Ammon's horn (tissue), 1 donor: ENCODE measurements at places on chromosomes 4 and X.
A peak's percentile ranks its signal among the peaks of the same experiment; 100 is the strongest.

DNA sequence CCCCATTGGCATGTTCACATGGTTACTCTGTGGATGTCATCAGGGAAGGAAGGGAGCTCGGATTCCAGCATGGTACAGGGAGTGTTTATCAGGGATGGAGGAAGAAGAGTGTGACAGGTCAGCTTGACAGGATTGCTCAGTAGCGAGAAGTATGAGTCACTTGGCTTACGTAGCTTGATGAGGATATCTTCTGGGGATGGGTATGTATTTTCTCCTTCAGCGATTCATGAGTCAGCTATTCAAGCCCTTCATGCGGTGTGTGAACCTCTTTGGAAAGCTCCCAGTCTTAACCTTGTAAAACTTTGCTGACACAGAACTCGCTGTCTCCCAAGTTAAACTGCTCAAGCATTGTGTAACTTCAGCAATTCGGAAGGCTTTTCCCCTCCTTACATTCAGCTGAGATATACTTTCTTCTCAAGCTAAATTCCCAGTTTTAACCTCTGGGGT is 275.4 kb downstream of the ARHGAP10 start:
- DNase-seq = no peak

GRCh38 chrX:1610166-1610565 is 4.7 kb upstream of the ASMT start:
- DNase-seq = no peak

DNA sequence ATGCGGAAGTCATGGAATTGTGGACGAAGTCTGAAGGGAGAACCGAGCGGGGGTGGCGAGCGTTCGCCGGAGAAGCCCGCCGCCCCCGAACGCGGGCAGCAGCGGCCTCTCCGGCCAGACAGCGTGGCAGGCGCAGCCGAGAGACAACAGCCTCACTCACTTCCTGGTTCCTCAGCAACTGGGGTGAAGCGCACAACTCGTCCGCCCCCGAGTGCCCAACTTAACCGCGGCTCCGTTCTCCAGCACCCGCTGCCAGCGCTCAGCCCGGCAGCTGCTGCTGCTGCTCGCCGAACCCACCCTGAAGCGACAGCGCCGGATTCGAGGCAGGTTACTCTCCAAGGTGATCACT is 68.0 kb downstream of the NOCT start:
- peak; percentile 74 for DNase-seq

DNA sequence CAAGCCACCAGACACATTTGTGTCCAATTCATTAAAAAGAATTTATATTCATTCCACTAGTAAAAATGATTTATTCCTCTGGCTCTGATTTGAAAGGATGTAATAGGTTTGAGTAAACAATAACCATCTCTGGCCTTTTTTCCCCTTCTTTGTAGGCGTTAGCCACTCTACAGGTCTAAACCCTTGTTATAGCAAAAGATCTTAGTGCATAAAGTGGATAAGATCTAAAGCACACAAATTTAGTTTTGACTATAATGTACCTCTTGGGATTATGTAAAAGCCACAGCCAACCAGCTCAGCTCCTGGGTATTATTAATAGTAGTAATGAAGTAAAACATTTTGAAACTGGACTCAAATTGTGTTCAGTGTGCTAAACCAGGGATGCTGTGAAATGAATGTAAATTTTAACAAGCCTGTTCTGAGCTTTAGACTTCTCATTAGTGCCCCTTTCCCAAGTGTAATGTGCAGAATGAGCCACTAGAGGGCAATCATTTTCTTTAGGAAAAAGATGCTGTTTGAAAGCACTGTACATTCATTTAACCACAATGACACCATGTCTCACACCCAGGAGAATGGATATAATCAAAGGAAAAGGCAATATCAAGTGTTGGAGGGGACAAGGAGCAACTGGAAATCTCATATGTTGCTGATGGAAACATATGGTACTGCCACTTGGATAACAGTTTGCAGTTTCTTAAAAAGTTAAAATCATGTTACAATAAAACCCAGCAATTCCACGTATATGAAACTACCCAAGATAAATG is 69.7 kb downstream of the KLHL8 start:
- DNase-seq = peak; percentile 81

DNA sequence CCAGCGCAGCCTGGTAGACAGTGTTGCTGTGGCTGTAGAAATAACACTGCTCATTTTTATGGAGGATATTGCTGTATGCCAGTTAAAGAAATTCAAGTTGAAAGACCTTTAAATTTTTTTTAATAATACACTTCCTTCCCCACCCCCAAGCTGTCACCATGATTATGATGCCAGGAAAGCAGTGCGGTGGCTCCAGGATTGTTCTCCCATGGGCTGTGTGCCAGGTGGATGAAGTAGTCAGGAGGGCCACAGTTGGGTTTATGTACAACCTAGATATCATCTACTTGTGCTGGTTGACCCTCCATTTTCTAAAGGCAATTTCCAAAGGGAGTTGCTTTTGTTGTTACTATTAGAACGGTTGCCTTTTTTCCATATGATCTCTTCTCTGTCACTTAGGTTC is 136.6 kb downstream of the AFF1 start:
- no peak for DNase-seq

GRCh38 chr4:122863639-122864038 is 37.0 kb downstream of the FGF2 start:
- DNase-seq = no peak

DNA sequence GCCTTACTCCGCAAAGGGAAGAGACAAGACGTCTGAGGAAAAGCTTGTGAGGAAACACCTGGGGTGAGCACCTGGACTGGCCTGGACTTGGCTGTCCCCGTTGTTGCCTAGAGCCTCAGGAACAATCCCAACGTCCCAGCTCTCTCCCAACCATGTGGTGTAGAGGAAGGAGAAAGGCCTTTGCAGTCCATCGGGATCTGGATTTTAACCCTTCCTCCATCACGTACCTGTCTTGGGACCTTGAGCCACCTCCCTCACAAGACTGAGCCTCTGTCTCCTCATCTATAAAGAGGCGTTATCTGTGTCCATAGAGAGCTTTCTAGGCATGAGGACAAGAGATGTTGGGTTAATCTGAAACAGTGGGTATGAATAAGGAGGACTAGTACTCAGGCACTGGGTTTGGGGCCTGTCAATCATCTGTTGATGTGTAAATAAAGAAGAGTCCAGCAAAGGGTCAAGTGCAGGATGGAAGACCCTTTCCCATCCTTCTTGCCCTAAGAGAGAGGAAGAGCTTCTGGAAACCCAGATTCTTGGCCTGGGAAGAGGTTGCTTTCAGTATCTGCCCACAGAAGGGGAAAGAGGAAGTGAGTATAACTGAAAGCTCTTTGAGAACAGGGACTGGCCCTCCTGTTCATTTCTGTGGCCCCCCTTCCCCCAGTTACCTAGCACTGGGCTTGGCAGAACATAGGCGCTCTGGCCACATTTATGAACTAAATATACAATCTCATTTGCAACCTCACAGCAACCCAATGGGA is 137.1 kb downstream of the PJA1 start:
- no peak for DNase-seq

DNA sequence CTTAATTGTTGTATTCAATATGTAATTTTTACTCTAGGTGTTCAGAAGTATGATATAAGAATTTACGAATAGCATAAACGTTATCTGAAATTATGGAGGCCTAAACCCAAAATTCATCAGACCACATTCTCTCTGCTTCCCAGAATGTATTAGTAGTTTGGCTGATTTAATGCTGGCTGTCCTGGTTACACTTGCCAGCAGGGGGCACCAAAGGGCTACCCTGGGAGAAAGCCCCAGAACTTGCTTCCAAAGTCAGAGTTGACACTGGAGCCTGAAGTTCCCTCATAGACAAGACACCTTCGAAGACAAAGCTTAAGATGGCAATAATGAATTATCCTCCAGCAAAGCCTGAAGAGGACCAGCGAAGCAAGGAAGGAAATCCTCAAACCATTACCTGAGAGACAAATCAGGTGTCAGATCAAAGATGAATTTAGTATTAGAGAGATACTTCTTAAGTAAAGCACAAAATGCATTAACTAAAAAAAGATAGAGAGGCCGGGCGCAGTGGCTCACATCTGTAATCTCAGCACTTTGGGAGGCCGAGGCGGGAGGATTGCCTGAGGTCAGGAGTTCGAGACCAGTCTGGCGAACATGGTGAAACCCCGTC is 11.3 kb upstream of the ANOS1 start:
- DNase-seq = no peak
